ENCODE measurements at places on chromosomes 16 and 17.
A peak's percentile ranks its signal among the peaks of the same experiment; 100 is the strongest.

DNA sequence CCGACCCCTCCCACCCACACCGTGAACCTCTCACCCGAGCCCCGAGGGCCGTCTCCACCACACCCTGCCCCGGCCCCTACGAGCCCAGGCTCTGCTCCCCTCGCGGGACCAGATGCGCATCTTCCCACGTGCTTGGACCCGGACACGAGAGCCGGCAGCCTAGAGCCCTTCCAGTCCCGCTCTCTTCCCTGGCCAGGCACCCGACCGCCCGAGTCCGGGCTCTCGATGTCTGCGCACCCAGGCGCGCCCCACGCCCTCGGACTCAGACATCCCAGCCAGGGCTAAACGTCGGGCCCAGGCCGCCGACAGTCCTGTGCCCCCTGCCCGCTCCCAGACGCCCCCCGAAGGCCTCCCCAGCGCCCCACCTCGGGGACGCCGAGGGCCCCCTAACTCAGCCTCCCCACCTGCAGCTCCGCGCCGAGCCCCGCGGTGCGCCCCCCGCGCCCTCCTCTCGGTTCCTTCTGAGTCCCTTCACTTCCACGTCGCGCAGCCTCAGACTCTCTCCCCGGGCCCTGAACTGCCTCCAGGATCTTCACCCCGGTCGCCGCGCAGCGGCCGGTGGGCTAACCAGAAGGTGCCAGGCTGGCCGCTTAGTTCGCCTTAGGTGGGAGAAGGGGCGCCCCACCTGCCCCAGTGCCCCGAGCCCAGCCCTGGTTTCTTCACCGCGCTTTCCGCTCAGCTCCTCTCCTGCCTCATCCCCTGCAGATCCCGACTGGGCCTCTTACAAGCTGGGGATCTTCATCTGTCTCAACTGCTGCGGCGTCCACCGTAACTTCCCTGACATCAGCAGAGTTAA is 688 bp downstream of the ADAP2 start:
- no peak for DNase-seq

GRCh38 chr16:30535777-30536190 is 1.1 kb upstream of the ZNF747 start:
- peak; percentile 55 for DNase-seq

GRCh38 chr16:24729951-24730815 is 732 bp downstream of the TNRC6A start:
- peak; percentile 71 for DNase-seq

- peak; percentile 79 for DNase-seq
These were observed 32.0 kb downstream of the KDM8 start for GRCh38 chr16:27235055-27235937.

GRCh38 chr16:50440531-50440930 is 71.7 kb upstream of the BRD7 start:
- DNase-seq: no peak

DNA sequence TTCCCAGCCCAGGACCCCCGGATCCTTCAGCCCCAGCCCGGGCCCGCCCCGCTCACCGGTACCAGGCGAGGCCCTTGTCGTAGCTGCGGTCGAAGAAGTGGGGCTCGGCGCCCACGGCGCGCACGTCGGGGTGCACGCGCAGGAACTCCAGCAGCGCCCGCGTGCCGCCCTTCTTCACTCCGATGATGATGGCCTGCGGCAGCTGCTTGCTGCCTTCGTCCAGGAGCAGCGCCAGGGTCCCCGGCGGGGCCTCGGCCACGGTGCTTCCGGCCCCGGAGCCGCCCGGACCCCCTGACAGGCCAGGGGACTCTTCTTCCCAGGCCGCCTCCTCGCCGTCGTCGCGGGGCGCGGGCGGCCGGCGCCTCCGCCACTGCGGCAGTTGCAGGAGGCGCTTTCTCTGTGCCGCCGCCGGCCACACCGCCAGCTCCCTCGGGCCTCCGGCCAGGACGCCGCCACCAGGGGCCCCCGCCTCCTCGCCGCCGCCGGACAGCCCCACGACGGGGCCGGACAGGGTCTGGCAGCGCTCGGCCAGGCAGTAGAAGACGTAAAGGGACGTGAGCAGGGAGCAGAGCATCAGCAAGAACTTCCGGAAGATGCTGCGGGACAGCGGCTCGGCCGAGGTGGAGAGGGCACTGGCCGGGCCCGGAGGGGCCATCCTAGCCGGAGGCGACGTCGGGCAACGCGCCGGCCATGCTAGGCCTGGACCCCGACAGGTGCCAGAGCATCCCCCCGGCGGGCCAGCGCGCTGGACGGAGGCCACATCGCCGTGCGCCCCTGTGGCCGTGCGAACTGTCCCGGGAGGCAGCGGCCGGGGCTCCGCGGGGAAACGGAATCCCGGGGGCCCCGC is 1.0 kb downstream of the HS3ST3A1 start:
- no peak for DNase-seq

- no peak for DNase-seq
These were observed at the start of gene C1QTNF1 for GRCh38 chr17:79023886-79024771. Gene C1QTNF1, plus strand, starts transcription at chr17:79024169. Its CDS starts 19,800 bp downstream, at chr17:79043969.

DNA sequence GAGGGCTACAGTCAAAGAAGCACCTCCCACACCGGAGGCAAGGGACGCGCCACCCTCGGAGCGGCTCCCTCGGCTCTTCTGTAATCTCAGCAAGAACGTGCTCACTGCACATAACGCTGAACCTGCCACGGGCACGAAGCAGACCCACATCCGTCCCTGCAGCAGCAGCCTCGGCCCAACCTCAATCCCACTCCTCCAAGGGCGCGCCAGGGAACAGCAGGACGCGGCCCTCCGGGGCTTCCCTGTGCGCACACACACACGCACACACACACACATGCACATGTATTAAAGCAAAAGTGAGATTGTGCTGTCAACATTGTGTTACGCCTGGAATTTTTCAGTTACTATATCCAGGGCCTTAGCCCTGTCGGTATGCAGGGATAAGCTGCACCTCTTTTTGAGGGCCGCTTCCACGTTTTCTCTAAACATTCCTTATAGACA is 54.0 kb downstream of the TBC1D16 start:
- DNase-seq: no peak

GRCh38 chr17:33667052-33667509 is 374.0 kb upstream of the ASIC2 start:
- no peak for DNase-seq

DNA sequence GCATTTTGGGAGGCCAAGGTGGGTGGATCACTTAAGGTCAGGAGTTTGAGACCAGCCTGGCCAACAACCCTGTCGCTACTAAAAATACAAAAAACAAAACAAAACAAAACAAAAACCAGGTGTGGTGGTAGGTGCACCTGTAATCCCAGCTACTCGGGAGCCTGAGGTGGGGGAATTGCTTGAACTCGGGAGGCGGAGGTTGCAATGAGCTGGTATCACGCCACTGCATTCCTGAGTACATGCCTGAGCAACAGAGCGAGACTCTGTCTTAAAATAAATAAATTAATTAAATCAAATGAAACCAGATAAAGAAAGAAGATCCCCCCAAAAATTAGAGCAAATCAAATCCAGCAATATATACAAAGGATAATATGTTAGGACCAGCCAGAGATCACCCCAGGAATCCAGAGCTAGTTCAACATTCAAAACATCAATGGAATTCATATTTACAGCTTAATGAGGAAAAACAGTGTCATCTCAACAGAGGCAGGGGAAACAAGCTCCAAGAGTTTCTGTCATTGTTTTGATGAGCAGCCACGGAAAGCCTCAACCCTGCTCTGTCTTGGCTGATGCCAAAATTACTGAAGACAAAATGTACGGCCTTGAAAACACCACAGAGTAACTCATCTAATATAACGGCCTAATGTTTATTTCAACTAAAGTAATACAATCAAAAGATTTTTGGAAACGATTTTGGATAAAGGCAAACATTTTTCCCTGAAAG is 3.7 kb downstream of the PEMT start:
- no peak for DNase-seq

DNA sequence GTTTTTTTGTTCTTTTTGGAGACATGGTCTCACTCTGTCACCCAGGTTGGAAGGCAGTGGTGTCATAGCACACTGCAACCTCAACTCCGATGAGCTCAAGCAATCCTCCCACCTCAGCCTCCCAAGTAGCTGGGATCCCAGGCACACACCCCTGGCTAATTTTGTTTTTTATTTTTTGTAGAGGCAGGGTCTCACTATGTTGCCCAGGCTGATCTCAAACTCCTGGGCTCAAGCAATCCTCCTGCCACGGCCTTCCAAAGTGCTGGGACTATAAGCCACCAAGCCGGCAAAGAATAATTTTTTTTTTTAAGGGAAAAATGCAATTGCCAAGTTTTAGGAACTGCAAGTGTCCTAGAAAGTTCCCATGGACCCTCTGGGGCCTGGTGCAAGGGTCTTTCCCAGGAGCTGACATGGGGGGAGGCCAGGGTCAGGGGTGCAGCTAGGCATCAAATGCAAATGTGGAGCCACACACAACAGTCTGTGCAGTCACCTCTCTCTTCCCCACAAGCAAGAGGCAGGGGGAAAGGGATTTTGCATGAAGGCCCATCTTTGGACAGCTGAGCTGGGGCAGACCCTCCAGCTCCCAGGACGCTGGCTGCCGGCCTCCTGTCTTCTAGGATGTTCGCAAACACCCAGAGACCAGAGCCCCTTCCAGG is 20.1 kb upstream of the BCAR1 start:
- DNase-seq: no peak

DNA sequence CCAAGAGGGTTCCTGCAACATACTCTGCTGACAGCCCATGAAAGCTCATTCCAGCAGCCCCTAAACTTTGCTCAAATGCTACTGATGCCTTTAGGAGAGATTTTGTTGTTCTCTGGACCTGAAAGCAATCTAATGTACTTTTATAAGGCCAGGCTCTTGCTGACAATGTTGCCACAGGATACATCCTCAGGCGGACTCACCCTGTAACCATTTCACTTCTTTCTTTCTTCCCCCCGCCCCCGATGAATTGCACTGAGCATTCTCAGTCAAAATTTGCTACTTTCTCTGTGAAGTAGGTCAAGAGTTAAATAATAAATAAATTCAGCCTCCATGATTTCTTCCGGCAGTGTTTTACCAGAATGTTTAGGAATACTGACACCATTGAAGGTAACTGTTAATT is 1.5 kb downstream of the GAS7 start:
- DNase-seq: no peak

- DNase-seq: no peak
These were observed 145.0 kb downstream of the CCDC182 start for GRCh38 chr17:57600074-57600473.

- no peak for DNase-seq
These were observed 7.9 kb upstream of the FAM83G start for GRCh38 chr17:19012171-19013080.

GRCh38 chr16:23466162-23466885 is 13.3 kb upstream of the COG7 start:
- no peak for DNase-seq

DNA sequence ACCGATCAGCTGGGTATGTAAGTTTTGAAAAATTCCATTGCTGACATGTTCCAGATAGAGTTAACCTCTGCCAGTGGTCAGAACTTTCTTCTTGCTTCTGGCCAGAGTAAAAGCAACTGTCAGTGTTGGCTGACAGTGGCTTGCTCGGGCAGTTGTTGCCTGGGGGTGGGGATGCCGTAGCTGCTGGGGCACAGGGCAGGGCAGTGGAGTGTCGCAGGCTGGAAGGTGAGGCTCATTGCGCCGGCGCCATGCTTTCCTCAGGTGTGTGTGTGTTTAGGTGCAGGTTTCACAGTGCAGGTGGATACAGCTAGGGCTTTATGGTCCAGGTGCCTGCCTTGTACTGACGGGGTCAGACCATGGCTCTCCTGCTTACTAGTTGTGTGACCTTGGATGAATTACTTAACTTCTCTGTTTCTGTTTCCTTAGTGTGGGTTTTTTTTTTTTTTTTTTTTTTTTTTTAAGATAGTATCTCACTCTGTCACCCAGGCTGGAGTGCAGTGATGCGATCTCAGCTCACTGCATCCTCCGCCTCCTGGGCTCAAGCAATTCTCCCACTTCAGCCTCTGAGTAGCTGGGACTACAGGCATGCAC is 156.4 kb downstream of the SNX29 start:
- DNase-seq: no peak

DNA sequence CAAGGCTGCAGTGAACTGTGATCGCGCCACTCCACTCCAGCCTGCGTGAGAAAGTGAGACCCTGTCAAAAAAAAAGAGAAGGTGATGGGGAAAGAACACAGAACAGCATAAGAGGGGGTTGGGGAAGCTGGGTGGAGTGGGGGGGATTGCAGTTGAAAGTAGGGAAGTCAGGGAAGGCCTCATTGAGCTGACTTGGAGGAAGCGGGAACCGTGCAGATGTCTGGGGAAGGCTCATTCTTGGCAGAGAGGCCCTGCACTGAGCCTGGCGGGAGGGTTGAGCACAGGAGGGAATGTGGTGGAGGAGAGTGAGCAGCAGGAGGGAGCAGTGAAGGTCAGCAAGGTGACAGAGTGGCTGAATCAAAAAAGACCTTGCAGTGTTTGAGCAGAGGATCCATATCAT is 26.9 kb downstream of the IL4R start:
- DNase-seq: no peak

GRCh38 chr16:66996324-66996982 is 8.1 kb downstream of the CES4A start:
- DNase-seq: peak; percentile 80

DNA sequence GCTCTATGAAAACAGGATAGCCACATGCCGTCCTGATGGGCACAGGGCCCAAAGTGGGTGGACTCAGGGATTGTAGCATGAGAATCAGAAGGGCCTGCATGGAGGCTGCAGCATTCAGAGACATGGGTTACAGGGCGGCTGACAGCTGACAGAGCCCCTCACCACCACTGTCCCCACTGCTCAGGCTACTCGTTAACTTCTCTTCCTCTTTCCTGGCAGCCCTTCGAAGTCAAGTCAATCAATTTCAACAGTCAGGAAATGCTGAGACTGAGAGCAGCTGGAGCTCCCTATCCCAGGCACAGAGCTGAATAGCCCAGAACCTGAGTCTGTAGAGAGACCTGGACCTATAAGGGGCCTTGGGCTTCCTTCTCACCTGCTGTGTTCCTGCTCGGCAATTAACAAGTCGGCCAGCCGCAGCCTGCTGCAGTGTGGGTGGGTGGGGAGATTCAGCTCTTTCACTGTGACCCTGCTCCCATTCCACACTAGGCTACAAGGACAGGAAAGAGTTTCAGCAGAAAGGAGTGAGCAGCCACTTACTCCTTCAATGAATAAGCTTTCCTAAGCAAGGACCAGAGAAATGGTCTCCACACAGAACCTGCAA is 76.9 kb downstream of the TEX14 start:
- no peak for DNase-seq

- DNase-seq: no peak
These were observed 72.9 kb downstream of the MRM1 start for GRCh38 chr17:36674278-36674650.

- DNase-seq: no peak
These were observed 5.3 kb upstream of the NF1 start for GRCh38 chr17:31089471-31089870.

All from foreskin melanocyte (primary cell).